Fibroblast of the conjunctiva (primary cell): ENCODE measurements at places on chromosomes 6 and 20.

DNA sequence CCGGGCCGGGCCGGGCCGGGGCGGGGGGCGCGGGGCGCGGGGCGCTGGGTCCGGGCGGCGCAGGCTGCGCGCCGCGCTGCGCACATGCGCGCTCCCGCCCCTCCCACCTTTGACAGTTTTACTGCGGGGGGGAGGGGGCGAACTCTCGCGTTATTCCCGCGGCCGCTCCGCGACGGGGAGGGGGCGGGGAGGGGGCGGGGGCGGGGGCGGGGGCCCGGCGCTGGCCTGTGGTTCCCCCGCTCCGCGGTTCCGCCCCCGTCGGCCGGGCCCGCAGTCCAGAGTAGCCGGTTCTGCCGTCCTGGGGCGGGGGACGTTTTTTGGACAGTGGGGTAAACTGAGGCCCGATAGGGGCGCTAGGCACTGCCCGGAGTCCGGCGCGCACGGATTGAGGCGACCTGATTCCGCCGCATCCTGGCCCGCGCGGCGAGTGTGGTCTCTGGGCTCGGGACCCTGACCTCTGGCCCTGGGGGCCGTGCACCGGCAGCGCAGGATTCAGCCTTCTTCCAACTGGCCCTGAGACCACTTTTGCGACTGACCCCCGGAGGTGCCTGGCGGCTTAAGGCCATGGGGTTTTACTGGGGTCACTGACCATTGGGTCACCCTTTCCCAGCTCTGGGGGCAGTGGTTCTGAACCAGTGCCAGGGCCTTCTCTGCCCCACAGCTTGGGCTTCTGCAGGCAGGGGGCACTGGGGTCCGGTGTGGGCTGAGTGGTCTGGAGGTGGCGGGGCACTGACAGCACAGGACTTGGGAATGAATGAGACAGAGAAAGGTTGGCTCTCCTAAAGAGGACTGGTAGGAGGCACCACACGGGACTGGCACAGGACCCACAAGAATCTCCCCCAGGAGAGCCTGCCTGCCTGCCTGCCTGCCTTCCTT lies at the start of gene ZNF512B:
ZNF512B (minus strand) TSS at position 93 of the 876 bp plus-strand sequence. CDS start 1,980 bp downstream, outside the sequence.
- DNase-seq: no peak

- DNase-seq: no peak
Observed at GRCh38 chr20:17932396-17932795, 36.2 kb downstream of the SNX5 start.

DNA sequence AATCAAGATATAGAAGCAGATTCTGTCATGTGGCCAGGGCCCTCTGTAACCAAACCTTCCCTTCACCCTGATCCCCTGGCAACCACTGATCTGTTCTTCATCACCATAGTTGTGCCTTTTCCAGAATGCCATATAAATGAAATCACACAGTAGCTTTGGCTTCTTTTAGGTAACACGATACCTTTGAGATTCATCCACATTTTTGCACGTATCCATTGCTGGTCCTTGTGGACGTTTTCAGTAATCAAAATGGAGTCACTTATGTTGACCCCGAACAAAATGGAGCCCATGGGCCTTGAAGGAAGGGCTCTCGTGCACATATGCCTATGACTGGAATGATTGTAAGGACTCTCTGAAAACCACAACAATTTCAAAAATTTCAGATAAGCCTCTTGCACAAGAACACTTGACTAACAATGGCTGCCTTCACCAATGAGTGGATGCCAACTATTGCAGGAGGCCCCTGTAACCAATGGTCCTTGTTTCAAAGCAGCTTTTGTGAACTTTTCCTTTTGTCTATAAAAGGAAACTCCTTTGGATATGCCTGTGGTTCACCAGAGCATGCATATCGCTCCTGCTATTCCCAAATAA lies 84.3 kb upstream of the RALY start:
- DNase-seq: peak; percentile 90

- DNase-seq: no peak
Observed at GRCh38 chr6:67679566-67680296, 955.4 kb upstream of the ADGRB3 start.

DNA sequence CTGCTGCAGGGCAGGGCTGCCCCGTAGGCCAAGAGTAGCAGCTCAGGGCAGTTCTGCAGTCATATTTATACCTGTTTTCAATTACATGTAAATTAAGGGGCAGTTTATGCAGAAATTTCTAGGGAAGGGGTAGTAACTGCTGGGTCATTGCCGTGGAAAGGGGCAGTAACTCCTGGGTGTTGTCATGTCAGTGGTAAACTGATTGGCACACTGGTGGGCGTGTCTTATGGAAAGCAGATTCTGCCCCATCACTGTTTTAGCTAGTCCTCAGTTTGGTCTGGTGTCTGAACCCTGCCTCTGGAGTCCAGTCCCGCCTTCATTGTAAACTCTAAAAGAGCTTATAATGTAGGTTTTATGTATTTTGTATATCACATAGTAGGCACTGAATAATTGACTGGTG lies 22.1 kb downstream of the MAP3K4 start:
- no peak for DNase-seq
